ENCODE measurements at places on chromosomes 5 and 9. TPM values are rescaled to one million over a fixed set of nuclear protein-coding genes. Genes with fewer than 3 reads are reported as not detected.

The DMXL1 gene
- 31.9 TPM for total RNA-seq

The LRRC26 gene
- 0.21 TPM for total RNA-seq

The CNTLN gene
- 4.7 TPM for total RNA-seq

The LIX1 gene
- total RNA-seq = not detected

The ANKRD18B gene
- total RNA-seq = 1.2 TPM

The HSPA4 gene
- total RNA-seq = 39.9 TPM

The FOXI1 gene
- 0.10 TPM for total RNA-seq

The BAAT gene
- total RNA-seq = 0.10 TPM

The FAM169A gene
- 29.3 TPM for total RNA-seq

The SECISBP2 gene
- 96.6 TPM for total RNA-seq

The ADCY2 gene
- total RNA-seq = under 0.01 TPM

The TAF11L5 gene
- total RNA-seq = not detected

The GAS1 gene
- total RNA-seq = 0.63 TPM

The GPR151 gene
- not detected for total RNA-seq

The PCDHA4 gene
- total RNA-seq = not detected

The ADAMTS13 gene
- 0.42 TPM for total RNA-seq

Measured in mononuclear cell (primary cell).